ENCODE measurements at places on chromosomes 3 and 15.

GRCh38 chr3:194780706-194781105, 95.0 kb downstream of the FAM43A start:
- no peak for DNase-seq

DNA sequence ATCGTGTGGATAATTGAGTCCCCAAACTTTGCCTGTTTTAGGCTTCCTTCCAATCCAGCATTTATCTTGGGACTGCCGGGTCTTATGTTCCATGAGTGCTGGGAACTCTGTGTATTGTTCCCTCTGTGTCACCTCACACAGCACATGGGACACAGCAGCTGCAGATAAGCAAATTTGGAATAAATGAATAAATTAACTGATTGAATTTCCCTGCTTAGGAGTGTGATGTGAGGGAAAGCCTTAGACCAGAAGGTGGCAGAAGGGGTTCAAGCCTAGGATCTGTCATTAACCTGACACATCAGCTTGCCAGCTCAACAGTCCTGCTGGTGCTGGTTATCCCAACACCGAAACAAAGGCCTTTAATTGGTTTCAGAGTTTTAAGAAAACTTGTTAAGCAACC, 114.3 kb downstream of the OXSM start:
- DNase-seq = no peak

GRCh38 chr15:91516866-91517265, 336.6 kb upstream of the SLCO3A1 start:
- DNase-seq = no peak

DNA sequence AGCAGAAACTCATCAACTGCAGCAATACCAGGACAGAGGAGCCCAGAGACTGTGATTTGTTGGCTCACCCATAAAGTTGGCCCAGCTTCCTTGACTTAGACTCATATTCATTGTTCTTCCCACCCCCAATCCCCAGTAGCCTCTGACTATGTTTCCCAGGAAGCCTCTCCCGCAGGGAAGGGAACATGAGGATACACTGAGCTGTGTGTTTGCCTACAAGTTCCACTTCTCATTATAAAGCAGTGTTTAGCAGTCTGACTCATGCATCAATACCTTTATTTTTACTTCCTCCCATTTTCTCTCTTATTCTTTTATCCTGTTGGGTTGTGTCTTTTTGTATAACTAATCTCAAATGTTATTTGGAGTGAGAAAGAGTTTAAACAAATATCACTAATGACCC, 111.6 kb upstream of the PHLDB2 start:
- DNase-seq = no peak

GRCh38 chr3:4738737-4739274, 240.4 kb upstream of the BHLHE40 start:
- DNase-seq = no peak

DNA sequence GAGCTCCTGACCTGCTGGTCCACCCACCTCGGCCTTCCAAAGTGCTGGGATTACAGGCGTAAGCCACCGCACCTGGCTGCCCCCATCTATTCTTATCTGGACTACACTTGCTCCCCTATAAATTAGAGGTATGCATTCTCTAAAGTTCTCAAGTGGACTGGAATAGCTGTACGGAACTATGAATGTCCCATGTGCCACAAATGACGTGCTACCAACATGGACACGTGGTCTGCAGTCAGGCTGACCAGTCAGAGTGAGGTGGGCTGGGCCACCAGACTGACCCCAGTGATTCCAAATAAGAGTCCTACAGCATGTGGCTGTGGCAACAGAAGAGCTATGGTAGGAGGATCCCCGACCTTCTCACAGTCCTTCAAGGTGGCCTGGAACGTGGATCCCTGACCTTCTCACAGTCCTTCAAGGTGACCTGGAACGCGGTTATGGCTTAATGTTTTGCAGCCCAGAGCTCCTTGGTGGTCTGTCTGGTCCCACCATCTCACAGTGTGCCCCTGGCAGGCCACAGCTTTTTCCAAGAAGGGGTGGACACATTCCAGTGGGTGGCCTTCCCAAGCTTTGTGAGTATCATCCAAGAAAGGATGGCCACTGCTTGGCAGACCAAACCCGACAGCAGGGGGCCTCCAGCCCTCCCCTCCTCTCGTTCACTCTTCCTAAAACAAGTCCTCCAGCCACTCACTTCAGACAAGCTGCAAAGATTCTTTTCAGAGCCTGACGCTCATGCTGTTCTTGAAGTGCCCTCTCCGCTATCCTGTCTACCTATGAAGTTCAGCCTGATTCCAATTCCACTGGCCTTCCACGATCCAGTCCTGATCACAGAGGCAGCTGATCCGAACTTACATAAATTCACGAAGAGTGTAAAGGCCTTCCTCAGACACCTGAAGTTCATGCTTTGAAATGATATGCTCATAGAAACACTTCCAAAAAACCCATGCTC, 4.4 kb downstream of the ADAMTS17 start:
- DNase-seq = no peak

DNA sequence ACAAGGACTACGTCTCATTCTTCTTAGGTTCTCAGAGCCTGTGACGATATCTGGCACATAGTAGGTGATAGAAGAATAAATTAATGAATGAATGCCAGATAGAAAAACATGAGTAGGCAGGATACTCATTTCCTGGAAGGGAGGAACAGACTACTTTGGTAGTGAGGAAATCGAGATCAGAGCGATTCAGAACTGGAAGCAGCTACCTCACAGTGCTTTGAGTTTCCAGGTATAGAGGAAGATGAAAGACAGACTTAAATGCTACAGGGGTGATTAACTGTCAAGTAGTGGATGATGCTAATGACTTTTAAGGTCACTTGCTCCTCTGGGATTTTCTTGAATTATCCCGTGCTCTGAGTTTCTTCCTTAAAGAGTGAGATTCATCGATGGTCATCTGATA, 951.5 kb upstream of the CFAP20DC start:
- DNase-seq = no peak

- DNase-seq = no peak
Observed at GRCh38 chr3:156093964-156094363, 26.4 kb upstream of the KCNAB1 start.

- no peak for DNase-seq
Observed at GRCh38 chr3:185250653-185251052, 3.2 kb downstream of the EHHADH start.

DNA sequence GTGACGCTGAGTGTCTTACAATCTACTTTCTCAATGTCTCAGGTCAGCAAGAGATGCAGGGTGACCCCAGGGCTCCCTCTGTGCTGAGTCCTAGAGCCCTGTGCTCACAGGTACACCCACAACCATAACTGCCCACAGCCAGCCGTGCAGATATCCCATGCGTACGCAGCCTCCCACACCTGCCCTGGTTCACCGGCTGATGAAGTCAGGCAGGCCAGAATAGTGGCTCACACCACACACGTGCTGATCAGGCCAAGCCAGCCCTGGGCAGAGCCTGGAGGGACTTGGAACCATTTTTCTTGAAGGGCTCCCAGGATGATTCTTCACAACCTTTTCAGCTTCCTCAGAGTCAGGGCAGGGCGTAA, 63.6 kb upstream of the RPL32 start:
- no peak for DNase-seq
